ENCODE measurements at places on chromosomes 12 and 14.

- peak; percentile 72 for DNase-seq
Measured at GRCh38 chr12:22625762-22626294, 857 bp downstream of the ETNK1 start.

GRCh38 chr12:93447555-93448290 is 6.0 kb upstream of the UBE2N start:
- DNase-seq = no peak

DNA sequence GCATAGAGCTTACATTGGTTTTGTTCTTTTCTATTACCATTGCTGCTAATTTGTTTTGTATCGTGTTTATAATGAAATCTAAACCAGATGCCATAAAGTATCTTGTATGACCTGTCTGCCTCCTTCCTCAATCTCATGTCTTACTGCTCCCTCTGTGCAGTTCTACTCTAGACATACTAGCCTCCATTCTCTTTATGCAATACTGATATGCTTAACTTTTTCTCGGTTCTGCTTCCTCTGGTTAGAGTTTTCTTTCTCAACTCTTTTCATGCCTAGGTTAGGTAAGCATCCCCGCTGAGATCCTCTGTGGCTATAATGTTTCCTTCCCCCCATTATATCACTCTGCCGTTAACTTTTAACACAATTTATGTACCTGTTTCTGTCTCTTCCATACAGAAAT is 852.3 kb downstream of the TRHDE start:
- DNase-seq = no peak

GRCh38 chr12:41466802-41467201 is 278.7 kb downstream of the PDZRN4 start:
- DNase-seq = peak; percentile 2

- no peak for DNase-seq
Measured at GRCh38 chr12:87369161-87369560, 660.0 kb downstream of the C12orf50 start.

DNA sequence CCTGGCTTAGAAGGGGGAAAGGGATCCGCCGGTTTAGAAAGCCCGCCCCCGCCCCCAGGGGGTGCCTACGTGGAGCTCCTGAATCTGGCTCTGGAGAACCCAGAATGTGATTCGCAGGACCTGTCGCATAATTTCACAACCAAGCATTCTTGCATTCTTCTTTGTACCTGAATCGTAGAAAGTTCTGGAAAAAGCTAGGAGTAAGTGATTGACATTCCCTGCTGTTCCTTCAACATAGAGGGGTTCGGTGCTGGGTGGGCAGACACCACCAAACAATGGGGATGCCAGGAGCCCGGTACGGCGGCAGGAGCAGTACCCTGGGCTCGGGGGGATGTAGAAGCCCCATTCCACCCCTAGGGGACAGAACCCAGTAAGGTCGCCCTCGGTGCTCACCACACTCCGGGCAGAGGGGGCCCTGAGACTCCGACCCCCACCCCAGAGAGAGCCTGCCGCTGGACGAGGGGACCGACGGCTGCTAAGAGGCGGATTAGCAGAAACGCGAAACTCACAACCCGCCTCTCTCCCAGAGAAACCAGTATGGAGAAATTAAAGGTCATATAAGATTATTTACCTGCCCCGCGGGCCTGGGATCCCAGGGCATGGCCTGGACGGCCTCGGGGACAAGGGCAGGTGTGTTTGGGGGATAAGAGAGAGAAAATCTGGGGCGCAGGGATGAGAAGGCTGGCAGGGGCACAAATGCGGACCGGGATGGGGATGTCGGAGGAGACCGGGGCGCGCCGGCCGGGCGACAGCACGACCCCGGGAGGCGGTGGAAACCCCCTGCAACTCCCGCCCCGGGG is 520 bp downstream of the CSRP2 start:
- DNase-seq = peak; percentile 35

GRCh38 chr12:106814714-106815113 is 40.2 kb downstream of the RIC8B start:
- DNase-seq = no peak

GRCh38 chr12:53300187-53300586 is 692 bp downstream of the MYG1 start:
- DNase-seq = peak; percentile 13

- no peak for DNase-seq
Measured at GRCh38 chr12:91889910-91890309, 255.7 kb downstream of the BTG1 start.
